ENCODE measurements at places on chromosomes 12 and 14.

DNA sequence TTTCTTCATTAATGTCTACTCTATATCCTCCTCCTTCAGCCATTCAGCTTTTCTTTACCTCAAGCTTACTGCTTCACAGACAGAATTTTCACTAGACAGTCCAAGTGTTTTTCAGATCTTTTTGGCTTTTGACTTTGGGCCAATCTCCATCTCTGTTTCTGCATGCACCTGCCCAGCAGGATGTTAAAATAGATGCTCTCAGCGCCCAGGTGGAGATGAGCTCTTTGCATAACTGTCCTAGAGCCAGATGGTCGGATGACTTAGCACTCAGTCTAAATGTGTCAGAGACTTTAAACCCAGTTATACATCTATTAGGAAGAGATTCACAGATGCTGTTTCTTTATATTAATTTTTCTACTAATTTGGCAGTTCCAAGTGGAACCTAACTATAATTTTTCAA, 80.3 kb upstream of the SSTR1 start:
- DNase-seq, result no peak

GRCh38 chr14:64974563-64974962, 2.4 kb upstream of the RAB15 start:
- no peak for DNase-seq

DNA sequence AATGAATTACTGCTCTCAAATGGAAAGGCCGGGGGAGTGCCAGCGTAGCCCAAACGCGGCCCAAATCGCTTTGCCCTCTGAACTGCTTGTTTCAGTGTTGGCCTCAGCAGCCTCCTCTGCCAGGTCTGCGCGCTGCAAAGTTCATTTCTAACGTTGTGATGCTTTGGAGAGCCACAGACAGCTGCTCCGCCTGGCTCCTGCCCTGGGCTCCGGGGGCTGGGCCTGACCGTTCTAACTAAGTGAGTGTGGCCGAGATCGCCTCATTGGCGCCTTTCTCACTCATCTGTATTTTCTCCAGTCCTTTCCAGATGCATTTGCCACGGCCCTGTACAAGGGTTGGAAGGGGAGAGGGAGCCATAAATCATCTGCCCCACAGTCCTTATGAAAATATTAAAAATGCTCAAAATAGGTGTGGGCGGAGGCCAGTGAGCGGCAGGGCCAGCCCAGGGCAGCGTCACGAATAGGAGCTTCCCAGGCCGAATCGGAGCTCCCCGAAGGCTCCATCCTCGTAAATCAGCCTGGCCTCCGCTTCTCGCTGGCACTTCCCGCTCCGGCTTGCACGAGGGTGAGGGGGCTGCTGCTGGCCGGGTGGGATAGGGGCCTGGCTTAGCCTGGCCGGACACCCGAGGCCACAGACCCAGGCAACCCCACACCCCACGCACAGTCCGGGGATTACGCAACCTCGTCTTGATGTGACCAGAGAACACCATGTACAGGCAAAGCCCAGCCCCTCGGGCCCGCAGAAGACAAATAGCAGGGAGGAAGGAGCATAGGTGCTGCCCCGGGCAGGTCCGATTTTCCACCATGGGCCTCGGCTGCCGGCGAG, 196.6 kb upstream of the DIO3 start:
- DNase-seq, result no peak

DNA sequence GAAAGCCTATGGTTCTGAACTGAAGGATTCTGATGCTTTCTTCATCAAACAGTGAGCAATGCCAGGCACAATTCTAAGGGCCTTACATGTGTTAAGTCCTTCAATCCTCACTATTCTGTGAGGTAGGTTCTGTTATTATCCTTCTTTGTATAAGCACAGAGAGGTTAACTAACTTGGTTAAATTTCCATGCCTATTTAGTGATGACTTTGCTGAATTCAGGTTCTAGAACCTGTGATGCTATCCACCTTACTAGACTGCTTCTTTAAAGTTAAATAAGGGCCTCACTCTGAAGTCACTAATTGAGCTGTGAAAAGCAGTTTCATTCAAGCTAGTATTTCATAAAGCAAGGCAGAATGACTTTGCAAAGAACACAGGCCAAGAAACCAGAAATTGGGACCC, 138.9 kb upstream of the PARP11 start:
- DNase-seq, result no peak

GRCh38 chr12:127257366-127257935, 1009.5 kb upstream of the TMEM132C start:
- DNase-seq, result no peak

DNA sequence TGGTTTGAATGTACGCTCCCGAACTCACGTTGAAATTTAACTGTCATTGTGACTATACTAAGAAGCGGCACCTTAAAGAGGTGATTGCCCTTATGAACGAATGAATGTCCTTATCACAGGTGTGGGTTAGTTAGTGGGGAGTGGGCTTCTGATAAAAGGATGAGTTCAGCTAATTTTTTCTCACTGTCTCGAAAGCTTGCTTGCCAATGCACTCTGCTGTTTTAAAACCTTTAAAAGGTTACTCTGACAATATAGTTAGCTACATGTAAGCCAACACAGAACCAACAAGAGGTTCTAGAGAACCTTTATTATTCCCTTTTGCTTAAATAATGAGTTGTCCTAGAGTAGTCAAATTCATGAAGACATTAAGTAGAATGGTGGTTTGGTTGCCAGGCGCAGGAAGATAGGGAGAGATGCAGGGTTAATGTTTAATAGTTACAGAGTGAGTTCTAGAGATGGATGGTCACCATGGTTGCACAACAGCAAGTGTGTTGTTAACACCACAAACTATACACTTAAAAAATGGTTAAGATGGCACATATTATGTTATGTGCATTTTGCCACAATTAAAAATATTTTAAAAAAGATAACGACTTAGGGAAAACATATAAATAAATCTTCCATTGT, 26.3 kb downstream of the RTN1 start:
- DNase-seq, result peak; percentile 38

DNA sequence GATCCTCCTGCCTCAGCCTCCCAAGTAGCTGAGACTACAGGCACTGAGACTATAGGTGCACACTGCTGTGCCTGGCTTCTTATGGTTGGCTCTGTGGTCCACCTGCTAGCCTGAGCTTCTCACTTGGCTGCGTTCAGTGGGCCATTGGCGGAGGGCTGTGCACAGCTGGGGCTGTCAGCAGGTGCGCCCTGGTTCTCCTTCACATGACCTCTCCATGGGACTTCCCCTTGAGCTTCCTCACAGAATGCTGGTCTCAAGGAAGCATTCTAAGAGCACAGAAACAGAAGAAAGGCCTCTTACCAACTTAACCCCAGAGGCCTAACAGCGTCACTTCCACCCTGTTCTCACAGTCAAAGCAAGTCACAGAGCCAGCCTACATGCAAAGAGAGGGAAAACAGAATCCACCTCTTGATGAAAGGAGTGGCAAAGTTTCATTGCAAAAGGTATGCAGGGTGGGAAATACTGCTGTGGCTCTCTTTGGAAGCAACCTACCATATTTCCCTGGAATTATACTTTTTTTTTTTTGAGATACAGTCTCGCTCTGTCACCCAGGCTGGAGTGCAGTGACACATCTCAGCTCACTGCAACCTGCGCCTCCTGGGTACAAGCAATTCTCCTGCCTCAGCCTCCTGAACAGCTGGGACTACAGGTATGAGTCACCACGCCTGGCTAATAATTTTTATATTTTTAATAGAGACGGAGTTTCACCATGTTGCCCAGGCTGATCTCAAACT, 9.3 kb downstream of the RILPL2 start:
- no peak for DNase-seq

DNA sequence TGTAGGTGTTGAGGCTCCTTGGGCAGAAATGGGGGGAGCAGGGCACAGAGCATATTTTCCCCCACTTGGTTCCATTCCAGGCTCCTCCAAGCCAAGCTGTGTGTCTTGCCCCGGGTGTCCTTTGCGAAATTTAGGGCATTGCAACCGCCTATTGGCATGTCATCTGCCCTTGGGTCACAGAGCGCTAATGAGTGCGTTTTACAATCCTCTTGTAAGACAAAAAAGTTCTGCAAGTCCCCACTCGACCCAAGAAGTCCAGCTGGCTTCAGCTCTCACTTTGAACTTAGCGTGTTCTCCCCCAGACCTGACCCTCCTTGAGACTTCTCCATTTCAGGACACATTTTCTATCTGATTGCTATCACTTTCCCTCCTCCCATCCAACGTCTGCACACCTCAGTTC, 6.1 kb upstream of the LRTM2 start:
- DNase-seq, result no peak

- peak; percentile 94 for DNase-seq
Observed at GRCh38 chr14:92625213-92625612, 111.6 kb downstream of the RIN3 start.

GRCh38 chr14:92960706-92961566, 38.0 kb downstream of the CHGA start:
- peak; percentile 38 for DNase-seq

GRCh38 chr12:124562796-124563181, 4.6 kb downstream of the NCOR2 start:
- no peak for DNase-seq

GRCh38 chr14:102948698-102949061, 26.2 kb downstream of the AMN start:
- DNase-seq, result no peak

DNA sequence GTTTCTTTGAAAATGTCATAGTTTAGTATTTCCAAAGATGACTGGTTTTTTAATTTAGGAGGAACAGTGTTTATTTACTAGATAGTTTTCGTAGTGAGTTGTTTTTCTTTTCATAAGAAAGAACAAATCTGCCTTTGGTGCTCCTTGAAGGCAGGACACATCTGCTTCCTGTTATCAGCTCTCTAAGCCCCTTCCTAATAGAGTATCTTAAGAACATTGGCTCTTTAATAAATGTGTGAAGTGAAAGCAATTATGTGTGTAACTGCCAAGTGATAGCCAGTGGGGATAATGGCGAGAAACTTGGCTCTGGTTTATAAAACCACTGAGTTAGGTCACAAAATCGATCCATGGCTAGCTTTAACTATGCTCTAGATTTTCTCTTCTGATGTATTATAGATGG, 23.5 kb upstream of the PPFIBP1 start:
- DNase-seq, result no peak
